ENCODE measurements at places on chromosomes 12 and 14.

- DNase-seq = no peak
Measured at GRCh38 chr14:76714470-76714869, 46.8 kb upstream of the VASH1 start.

- no peak for DNase-seq
Measured at GRCh38 chr14:67446371-67447032, 34.5 kb upstream of the PLEK2 start.

DNA sequence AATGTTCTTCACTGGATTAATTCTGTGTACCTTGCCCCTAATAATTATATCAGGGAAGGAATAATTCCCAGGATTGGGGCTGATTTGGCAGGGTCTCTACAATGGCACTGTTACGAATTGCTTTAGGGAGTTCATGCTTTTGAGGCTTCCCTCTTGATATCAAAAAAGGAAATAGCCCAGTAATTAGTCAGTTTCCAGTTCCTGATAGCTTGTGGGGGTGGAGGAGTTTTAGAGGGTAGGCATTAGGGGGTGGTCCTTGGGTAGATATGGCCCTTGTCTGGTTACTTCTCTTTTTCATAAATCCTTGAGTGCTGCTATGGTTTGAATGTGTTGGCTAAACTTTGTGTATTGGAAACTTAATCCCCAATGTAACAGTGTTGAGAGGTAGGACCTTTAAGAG is 6.1 kb upstream of the SRSF5 start:
- DNase-seq = no peak

GRCh38 chr12:96906498-96906848 is 584 bp upstream of the NEDD1 start:
- DNase-seq = no peak

- no peak for DNase-seq
Measured at GRCh38 chr12:111975161-111975931, 37.6 kb downstream of the TMEM116 start.

DNA sequence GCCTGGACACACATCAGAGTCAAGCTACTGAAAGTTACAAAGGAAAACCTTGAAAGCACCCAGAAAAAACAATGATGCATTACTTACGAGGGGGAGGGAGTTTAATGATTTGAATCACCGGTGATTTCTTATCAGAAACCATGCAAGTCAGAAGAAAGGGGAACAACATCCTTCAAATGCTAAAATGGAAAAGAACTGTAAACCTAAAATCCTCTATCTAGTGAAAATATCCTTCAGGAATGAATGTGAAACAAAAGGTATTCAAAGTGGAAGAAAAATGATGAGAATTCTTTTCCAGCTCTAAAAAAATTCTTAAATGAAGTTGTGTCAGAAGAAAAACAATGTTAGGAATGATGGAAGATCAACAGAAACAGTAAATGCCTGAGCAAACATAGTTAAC is 16.8 kb downstream of the SCAF11 start:
- DNase-seq = no peak

- DNase-seq = no peak
Measured at GRCh38 chr12:116918464-116918863, 7.7 kb downstream of the FBXW8 start.
